ENCODE measurements at places on chromosomes 7 and 10.

- no peak for DNase-seq
- no peak overlapping the region for H3K27ac ChIP-seq
- H3K27me3 ChIP-seq = no peaks in the 10 kb centered on the region
- no peak overlapping the region for H3K4me3 ChIP-seq
- no peaks in the 10 kb centered on the region for H3K36me3 ChIP-seq
- H3K4me1 ChIP-seq = 0 out of 2 replicates have a peak, but pooled peaks cover 2% of the 10 kb centered on the region
Observed at GRCh38 chr10:82880776-82881290, 1005.8 kb downstream of the NRG3 start.

DNA sequence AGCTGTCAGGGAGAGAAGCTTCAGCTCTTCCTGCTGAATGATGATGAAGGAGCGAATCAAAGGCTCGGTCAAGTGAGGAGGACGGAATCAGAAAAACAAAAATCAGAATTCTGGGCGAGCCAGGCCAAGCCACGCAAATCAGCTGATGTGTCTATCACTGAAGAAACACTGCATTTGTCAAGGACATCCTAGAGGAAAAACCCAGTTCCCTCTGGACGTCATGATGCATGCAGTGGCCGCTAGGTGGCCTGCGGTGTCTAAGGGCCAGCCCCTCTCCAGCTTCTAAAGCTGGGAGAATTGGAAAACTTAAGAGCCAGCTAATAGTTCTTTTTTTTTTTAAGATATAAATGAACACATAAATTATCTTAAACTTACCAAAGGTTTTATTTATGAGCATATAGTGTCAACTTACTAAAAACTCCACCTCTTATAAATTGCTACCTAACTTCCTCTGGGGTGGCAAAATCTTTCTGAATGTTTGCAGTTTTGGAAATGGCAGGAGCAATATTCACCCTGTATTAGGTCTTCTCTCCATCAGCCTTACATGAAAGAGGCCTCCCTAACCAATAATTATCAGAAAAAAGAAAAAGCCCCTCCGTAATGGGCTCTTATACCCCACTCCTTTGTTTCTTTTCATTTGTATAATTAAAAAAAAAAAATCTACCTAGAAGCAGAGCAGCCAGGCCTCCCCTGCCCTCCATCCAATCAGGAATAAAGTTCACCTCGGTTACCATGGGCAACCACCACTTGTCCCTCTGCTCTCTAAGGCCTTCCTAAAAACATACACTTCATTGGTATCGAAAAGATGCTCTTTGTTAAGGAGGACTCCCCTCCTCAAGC, 186.8 kb downstream of the USP6NL start:
- H3K27ac ChIP-seq = no peak overlapping the region
- peak; percentile 71 for DNase-seq
- H3K27me3 ChIP-seq = no peaks in the 10 kb centered on the region
- H3K4me1 ChIP-seq = peaks cover 6% of the 10 kb centered on the region
- no peak overlapping the region for H3K4me3 ChIP-seq

DNA sequence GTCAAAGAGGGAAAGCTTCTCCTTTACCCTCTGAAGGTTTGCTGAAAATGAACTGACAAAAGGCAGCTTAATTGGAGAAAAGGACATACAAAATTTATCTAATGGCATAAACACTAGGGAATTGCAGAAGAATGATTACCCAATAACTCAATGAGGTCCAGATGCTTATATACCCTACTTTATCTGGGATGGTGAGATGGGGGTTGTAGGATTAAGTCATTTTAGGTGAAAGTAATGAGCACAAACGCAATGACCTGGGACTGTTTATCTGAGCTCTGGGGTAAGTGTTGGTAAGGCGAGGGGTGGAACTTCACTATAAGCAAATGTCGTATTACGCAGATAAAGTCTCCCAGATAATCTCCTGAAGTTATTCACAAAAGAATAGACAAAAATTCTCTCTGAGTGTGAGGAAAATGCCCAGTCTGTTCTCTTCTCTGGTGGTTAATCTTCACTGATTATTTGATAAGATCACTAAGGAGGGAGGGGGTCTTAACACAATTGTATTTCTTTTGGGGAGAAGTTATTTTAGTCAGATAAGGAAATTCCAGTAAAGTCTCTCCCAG, 1067.8 kb downstream of the DNAJB9 start:
- peaks cover 39% of the 10 kb centered on the region for H3K4me1 ChIP-seq
- DNase-seq = no peak
- no peaks in the 10 kb centered on the region for H3K27me3 ChIP-seq
- H3K27ac ChIP-seq = no peak overlapping the region

GRCh38 chr7:102125127-102125596, 161.5 kb upstream of the SH2B2 start:
- no peak overlapping the region for H3K4me3 ChIP-seq
- no peaks in the 10 kb centered on the region for H3K27me3 ChIP-seq
- peak; percentile 74 for DNase-seq
- peaks cover 43% of the 10 kb centered on the region for H3K4me1 ChIP-seq

DNA sequence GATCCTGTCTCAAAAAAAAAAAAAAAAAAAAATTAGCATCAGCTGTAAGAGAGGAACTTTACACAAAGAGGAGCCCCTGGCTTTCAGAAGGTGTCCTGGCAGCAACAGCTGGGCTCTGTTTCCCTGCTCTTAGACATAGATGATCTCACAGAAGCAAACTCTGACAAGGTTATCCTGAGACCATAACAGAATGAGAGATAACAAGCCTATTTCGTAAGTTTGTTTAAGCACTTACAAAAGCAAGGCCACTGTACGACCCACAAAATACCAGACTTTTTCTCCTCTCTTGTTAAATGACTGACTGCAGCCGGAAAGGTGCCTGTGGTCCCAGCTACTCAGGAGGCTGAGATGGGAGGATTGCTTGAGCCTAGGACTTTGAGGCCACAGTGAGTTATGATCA, 33.3 kb upstream of the OTUD1 start:
- no peak for DNase-seq
- peaks cover 29% of the 10 kb centered on the region for H3K4me1 ChIP-seq
- H3K36me3 ChIP-seq = no peaks in the 10 kb centered on the region
- no peaks in the 10 kb centered on the region for H3K27me3 ChIP-seq
- no peak overlapping the region for H3K4me3 ChIP-seq

- H3K4me3 ChIP-seq = no peak overlapping the region
- no peak for DNase-seq
- no peaks in the 10 kb centered on the region for H3K27me3 ChIP-seq
- peaks cover 13% of the 10 kb centered on the region for H3K4me1 ChIP-seq
Observed at GRCh38 chr10:43258562-43259212, 8.2 kb downstream of the RASGEF1A start.

- H3K27me3 ChIP-seq = peaks cover 6% of the 10 kb centered on the region
- H3K36me3 ChIP-seq = peaks cover 81% of the 10 kb centered on the region
- no peak overlapping the region for H3K27ac ChIP-seq
- no peak overlapping the region for H3K4me3 ChIP-seq
- H3K4me1 ChIP-seq = no peaks in the 10 kb centered on the region
- DNase-seq = no peak
Observed at GRCh38 chr10:5165738-5166137, 19.2 kb downstream of the AKR1C8 start.

GRCh38 chr10:85902051-85902450, 464.5 kb downstream of the GRID1 start:
- H3K4me1 ChIP-seq = no peaks in the 10 kb centered on the region
- H3K36me3 ChIP-seq = no peaks in the 10 kb centered on the region
- DNase-seq = no peak
- H3K27me3 ChIP-seq = no peaks in the 10 kb centered on the region
- H3K4me3 ChIP-seq = no peak overlapping the region

DNA sequence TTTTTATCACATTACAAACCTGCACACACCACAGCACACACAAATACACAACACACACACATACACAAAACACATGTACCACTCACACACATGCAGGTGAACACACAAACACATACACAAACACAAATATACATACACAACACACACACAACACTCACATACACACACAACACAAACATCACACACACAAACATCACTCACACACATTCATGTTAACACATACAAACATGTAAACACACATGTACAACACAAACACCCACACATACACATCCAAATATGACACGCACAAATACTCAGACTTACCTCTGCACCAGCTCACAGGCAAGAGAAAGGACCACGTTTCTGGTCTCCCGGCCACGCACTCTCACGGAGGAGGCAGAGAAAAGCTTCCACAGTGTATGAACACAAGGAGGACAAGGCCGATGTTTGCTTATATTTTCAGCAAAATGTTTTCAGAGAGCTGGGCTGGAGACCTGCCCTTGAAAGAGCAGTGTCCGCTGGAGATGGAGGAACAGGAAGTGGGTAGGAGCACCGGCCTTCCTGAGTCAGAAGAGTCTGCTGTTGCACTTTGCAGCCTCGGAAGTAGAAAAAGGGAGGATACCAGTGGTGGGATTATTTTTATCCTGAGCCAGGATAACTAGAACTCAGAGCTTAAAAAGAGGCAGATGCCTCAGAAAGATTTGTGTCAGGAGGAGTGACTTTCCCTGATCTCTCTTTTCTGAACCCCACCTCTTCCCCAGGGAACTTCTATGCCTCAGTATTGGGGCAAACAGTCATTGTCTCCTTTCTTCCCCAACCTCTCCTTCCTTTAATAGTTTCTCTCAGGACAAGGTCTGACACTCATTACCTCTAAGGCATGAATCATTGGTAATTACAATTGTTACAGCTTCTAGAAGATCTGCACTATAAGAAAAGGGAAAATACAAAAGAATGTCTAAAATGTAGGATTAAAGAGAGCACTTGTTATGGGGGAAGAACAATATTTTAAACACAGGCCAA, at the start of gene GIMAP6:
Gene GIMAP6 (minus strand): TSS at position 520 of the 999 bp plus-strand sequence. CDS start 2,243 bp downstream, outside the sequence.
- H3K27me3 ChIP-seq = peaks cover 24% of the 10 kb centered on the region
- H3K27ac ChIP-seq = no peak within 1 kb of the TSS
- H3K4me1 ChIP-seq = no peaks in the 10 kb centered on the region
- DNase-seq = no peak

- H3K27ac ChIP-seq = no peak overlapping the region
- H3K36me3 ChIP-seq = no peaks in the 10 kb centered on the region
- peaks cover 9% of the 10 kb centered on the region for H3K4me1 ChIP-seq
Observed at GRCh38 chr7:155574556-155575290, 28.4 kb upstream of the CNPY1 start.

DNA sequence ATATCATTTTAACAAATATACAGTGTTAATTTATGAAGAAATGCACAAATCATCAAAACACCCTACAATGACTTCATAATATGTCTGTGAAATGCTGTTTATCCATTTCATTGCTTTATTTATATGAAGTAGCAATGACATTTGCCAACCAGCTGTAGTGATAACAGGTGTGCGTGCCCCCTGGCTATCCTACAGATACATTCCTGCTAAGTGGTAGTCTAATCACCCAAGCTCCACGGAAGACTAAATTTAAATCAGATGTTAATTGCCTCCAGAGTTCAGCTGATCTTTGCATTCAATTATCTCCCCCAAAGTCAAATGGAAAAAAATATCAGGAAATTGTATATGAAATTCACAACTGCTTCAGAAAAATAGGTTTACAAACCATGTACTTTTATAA, 1164.2 kb upstream of the LRRN3 start:
- no peak overlapping the region for H3K27ac ChIP-seq
- H3K4me1 ChIP-seq = peaks cover 16% of the 10 kb centered on the region
- H3K36me3 ChIP-seq = peaks cover 37% of the 10 kb centered on the region
- DNase-seq = no peak
- peaks cover 6% of the 10 kb centered on the region for H3K27me3 ChIP-seq

DNA sequence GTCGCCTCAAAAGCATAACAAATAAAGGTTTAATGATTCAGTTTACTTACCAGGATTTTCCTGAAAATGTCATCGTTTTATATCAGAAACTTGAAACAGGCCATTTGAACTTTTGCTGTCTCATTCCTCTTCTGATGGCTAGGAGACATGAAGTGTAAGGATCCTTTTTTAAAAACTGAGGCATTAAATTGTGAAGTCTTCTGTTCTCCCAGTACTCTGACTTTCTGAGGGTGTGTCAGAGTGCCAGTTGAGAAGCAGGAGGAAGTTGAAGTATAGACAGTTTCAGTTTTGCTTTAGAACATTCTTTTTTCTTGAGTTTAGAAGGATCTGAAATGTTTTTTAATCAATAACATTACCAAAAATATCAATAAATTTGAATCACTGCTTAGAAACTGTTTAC, at the start of gene SAMD9L:
Gene SAMD9L (minus strand): TSS at position 242 of the 400 bp plus-strand sequence. CDS start 12,414 bp downstream, outside the sequence.
- no peak within 1 kb of the TSS for H3K4me3 ChIP-seq
- no peak within 1 kb of the TSS for H3K27ac ChIP-seq
- H3K4me1 ChIP-seq = peaks cover 7% of the 10 kb centered on the region

- no peaks in the 10 kb centered on the region for H3K36me3 ChIP-seq
- no peak overlapping the region for H3K27ac ChIP-seq
- peaks cover 16% of the 10 kb centered on the region for H3K27me3 ChIP-seq
- peak; percentile 30 for DNase-seq
- H3K4me1 ChIP-seq = peaks cover 10% of the 10 kb centered on the region
Observed at GRCh38 chr7:69403169-69403568, 195.1 kb upstream of the AUTS2 start.

GRCh38 chr10:33224251-33224965, 110.1 kb downstream of the NRP1 start:
- H3K27me3 ChIP-seq = no peaks in the 10 kb centered on the region
- H3K27ac ChIP-seq = no peak overlapping the region
- H3K4me3 ChIP-seq = no peak overlapping the region
- no peak for DNase-seq

All from WTC11 (cell line).